Spleen (tissue), 13 donors: ENCODE measurements at places on chromosomes 5 and 9. TPM values are rescaled to one million over a fixed set of nuclear protein-coding genes. Genes with fewer than 3 reads are reported as not detected.

Gene FBXO38
- total RNA-seq = 80.5 TPM

Gene SHISAL2B
- not detected for total RNA-seq

Gene CTXN3
- not detected for total RNA-seq

Gene PTCH1
- total RNA-seq = 12.4 TPM

Gene RNF180
- 12.1 TPM for total RNA-seq

Gene OBP2B
- not detected for total RNA-seq

Gene OR13C3
- not detected for total RNA-seq

Gene PCDHB3
- total RNA-seq = 1.7 TPM

Gene ARL14EPL
- total RNA-seq = not detected

Gene EIF4EBP3
- 16.2 TPM for total RNA-seq

Gene NIM1K
- 0.75 TPM for total RNA-seq

Gene ATG10
- total RNA-seq = 5.6 TPM

Gene CENPK
- total RNA-seq = 16.3 TPM

Gene ZNF474
- total RNA-seq = not detected

Gene HSD17B3
- not detected for total RNA-seq

Gene ENTREP1
- 0.74 TPM for total RNA-seq

Gene NSG2
- total RNA-seq = not detected

Gene OR1J4
- not detected for total RNA-seq

Gene GRM6
- total RNA-seq = not detected

Gene DNAH5
- 0.54 TPM for total RNA-seq

Gene RETREG1
- 5.8 TPM for total RNA-seq

Gene IL33
- total RNA-seq = 11.1 TPM

Gene NUTM2F
- not detected for total RNA-seq

Gene PRLR
- total RNA-seq = 0.26 TPM

Gene PTGR1
- total RNA-seq = 11.8 TPM

Gene SLCO6A1
- not detected for total RNA-seq

Gene SLC45A2
- not detected for total RNA-seq

Gene KCNV2
- not detected for total RNA-seq

Gene CACNA1B
- 0.09 TPM for total RNA-seq
